ENCODE measurements at places on chromosomes 12 and 14.

- DNase-seq, result no peak
Observed at GRCh38 chr12:68975811-68976210, 42.8 kb upstream of the CPM start.

GRCh38 chr14:69013943-69014782 is 35.1 kb upstream of the ACTN1 start:
- DNase-seq, result no peak

DNA sequence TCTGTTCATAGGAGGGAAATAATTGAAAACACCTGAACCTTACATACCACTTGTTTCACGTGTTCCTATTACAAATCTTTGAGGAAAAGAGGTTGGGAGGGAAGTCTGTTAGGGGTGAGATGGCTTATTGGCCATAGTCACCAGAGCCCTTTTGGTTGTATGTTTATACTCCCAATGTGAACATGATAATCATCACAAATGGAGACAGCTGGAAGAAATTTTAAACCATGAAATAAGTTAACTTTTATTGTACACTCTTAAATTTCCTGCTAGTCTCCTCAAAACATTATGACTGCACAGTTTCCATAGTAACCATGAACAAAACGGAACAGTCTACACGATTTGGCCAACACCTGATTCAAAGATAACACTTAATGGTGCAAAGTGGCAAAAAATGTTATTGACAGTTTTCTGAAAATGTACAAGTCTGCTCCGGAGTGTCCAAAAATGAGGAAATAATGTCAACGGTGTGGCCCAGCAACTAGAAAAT is 56.9 kb downstream of the LMNTD1 start:
- no peak for DNase-seq

DNA sequence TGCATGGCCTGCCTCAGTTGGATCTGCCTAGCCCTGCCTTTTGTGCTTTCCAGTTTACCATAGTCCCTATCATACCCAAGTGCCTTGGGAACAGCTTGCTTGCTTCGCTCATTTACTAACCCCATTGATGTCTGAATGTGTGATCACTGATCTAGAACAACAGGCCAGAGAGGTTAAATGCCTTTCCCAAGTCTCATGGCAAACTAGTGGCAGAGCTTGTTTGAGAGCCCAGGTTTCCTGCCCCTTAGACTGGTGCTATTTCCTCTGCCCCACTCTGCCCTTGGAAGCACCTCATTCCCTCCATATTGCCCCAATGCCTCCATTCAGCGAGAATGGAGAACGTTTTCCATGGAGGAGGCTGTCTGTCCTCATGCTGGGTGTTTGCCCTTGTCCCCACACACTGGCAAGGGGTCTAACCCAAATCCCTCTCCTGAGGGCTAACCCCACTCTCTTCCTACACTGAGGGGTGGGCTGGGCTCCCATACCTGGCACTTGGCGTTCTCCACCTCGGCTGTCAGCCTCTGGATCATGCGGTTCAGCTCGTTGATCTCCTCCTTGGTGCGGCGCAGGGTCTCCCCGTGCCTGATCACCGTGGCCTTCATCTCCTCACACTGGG is 19.8 kb downstream of the KRT7 start:
- no peak for DNase-seq

- no peak for DNase-seq
Observed at GRCh38 chr14:90656973-90657372, 159.3 kb downstream of the TTC7B start.

DNA sequence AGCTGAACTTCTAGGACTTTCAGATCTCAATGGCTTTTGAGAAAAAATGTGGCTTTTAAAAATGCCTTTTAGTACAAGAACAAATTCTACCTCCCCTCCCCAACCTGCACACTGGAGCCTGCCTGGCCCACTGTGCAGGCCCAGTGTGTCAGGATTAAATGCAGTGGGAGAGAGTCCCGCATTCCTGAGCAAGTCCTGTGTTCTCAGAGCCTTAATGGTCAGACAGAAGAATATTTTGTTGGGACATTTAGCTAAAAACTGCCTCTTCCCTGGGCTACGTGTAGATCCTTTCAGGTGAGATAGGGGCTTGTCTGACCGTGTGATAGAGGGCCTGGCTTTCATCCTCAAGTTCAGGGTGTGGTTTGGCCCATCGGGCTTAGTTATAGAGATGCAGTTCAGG is 63.1 kb upstream of the ESRRB start:
- DNase-seq, result no peak

DNA sequence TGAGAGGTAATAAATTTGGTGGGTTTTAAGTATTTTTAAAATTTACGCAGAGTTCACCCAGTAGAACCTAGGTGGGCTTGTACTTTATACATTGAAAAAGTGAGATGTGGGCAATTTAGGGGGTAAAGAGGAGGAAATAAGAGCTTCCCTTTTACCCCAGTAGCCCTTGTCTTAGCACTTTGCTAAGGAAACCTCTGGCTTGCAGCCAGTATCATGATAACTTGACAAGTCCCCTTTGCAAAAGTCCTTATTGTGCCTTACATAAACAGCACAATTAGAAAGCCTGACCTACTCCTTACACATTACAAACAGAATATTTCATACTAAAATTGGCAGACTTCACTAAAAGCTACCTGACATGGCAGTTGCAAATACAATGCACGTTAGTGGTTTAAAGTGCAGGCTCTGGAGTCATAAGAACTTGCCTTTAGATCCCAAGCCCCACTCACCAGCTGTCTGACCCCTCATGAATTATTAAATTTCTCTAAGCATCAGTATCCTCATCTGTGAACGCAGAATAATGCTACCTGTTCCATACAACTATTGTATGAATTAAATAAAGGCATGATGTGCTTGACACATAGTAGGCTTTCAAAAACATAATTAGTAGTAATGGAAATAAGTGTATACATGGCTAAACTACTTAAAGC is 53.2 kb upstream of the NELL2 start:
- no peak for DNase-seq

GRCh38 chr12:32107359-32108267 is 966 bp downstream of the BICD1 start:
- peak; percentile 12 for DNase-seq

- DNase-seq, result no peak
Observed at GRCh38 chr12:20096430-20096829, 271.9 kb upstream of the PDE3A start.

DNA sequence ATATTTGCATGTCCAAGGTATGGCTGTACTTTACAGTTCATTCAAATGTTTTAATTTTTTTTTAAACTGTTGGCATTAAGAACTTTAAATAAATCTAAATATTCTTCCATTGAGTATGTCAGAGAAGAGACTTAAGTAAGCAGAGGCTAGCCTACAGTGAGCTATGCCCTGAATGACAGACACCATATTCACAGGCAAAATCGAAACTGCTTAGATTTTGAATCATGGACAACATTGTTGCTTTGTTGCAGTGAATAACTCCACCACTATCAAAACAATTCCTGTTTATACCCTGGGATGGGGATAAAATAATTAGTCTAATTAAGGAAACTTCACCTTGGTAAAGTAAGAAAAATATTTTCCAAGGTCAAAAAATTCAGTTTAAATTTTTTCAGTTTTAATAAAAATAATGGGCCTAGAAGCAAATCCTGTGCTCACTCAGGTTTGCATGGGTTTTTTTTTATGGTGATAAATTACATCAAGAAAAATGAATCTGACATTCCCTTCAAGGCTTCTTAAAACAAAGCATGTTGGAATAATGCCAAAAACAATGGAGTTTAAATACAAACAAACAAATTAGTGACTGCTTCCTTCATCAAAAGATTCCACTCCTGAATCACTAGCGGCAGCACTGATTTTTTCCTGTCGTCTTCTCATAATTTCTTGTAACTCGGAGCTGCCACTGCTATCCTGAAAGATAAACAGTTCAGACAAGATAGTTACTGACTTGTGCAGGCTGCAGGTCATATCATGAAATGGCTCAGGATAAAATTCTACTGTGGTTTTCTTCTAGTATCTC is 168.2 kb downstream of the EPS8 start:
- no peak for DNase-seq

DNA sequence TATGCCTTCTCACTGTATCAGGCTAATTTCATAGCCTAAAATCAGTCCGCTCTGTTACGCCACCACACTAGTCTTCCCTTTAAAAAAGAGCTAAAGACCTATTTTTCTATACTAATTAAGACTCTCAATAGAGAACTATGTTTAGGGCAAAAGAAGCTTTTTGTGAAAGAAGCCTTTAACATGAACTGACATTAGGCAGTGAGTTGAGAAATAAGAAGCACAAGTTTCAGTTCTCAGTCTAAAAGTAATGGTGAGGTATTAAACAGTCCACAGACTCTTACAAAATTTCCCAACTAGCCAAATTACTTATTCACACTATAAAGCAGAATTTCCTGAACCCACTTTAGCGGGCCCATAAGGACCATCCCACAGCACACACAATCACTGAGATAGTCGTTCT is 93.7 kb downstream of the SOX5 start:
- DNase-seq, result no peak

DNA sequence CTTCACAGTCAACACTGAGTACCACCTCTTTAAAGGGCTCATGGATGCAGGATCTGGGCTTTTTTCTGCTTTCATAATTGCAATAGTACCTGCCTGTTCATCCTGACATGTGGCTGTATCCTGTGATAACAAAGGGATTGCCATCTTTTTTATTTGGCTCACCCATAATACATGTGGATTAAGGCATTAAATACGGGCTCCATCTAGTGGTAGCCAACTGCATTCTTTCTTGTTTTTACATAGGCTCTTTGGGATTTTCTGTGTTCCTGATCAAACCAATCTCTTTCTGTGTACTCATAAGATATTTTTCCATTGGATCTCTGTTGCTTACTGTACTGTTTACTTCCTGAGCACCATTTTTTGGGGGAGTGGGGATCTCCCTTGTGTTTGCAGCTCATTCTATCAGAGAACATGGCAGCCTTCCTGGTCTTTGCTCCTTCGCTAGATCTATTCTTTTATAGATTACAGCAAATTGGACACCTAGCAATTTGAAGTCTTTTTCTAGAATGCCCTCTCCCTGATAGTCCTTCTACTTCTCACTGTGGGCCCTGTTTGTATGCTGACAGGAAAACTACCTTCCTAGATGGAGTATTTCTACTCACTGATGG is 723.4 kb upstream of the MDGA2 start:
- DNase-seq, result no peak

- no peak for DNase-seq
Observed at GRCh38 chr14:65164068-65164824, 61.9 kb upstream of the MAX start.

DNA sequence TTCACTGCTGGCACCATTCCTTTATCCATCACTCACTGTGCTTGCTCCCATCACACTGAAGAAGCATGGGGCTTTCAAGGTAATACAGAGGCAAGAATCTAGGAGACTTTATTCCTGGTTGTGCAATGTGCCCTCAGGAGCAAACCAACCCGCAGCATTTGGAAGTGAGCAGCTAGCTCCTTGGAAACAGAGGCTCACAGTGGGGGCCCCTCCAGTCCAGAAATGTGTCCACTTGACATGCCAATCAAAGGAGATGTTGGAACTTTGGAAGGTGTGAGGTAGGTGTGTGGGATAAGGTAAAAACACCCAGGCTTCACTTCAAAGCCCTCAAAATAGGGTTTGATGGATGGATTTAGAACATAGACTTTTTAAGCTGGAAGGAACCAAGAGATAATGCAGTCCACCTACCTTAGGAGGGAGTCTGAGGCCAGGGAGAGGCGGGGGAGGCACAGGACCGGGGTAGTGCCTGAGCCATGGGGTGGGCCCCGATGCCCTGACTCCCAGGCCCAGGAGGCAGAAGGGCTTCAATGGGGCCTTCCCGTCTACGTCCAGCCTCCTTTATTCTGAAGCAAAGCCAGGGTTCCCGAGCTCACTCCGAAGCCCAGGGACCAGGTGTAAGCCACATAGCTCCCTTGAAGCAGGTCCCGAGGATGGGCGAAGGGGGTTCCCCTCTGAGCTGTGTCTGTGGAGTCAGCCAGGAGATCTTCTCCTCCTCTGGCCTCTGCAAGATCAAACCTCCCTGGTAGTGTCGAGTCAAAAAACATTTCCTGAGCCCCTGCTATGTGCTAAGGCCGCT is 17.6 kb upstream of the BCL11B start:
- no peak for DNase-seq

DNA sequence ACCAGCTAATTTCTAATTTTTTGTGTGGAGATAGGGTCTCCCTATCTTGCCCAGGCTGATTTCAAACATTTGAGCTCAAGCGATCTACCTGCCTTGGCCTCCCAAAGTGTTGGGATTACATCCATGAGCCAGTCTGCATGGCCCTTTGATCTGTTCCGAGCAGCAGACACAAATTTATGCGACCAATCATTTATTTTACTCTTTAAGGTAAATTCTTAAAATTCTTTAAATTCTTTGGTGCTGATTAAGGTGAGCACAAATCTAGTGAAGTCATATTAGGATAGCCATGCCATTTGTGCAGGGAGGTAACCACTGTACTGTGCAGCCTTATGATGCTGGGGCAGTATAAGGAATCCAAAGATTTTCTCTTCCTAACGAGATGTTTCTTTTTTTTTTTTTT is 135.7 kb downstream of the SRGAP1 start:
- no peak for DNase-seq

GRCh38 chr14:72788972-72789728 is 104.8 kb downstream of the DPF3 start:
- DNase-seq, result no peak

GRCh38 chr14:58947814-58948445 is 240.5 kb upstream of the DAAM1 start:
- no peak for DNase-seq

- no peak for DNase-seq
Observed at GRCh38 chr14:41096131-41096530, 510.5 kb upstream of the LRFN5 start.

- DNase-seq, result no peak
Observed at GRCh38 chr14:36129181-36129580, 47.3 kb downstream of the PTCSC3 start.

- DNase-seq, result no peak
Observed at GRCh38 chr12:9341260-9341585, 133.0 kb upstream of the PZP start.

DNA sequence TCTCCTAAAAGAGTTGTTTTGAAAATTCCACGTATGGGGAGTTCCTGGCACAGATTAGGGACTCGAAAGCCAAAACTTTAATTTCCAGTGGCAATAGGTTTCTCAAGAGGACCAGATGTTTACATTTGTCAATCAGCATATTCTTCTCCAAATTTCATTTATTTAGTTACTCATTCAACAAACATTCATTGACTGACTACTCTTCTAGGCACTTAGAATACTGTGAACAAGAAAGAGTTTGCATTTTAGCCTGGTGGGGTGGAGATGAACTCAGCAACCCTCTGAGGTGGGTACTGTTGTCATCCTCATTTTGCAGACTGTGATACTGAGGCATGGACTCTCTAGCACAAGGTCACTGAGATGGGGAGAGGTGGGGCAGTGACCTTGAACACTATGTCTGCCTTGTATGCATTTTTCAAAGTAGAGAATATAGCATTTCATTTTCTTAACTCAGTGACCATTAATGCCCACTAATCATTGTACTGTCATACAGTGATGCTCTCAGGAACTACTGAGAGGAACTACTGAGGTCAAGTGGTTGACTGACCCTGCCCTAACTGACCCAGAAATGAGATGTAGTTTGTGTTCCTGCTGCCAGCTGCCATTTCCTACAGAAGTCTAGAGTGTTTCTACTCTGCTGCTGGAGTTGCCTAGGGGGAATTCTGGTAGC is 2.2 kb downstream of the L3HYPDH start:
- DNase-seq, result no peak

GRCh38 chr12:16583969-16584745 is 21.8 kb downstream of the LMO3 start:
- no peak for DNase-seq

Data from stimulated activated CD4-positive, alpha-beta T cell treated with anti-CD3 and anti-CD28 coated beads, Interleukin-4, amount 100 ng/mL, for 48 hours (primary cell).